ENCODE measurements at places on chromosomes 16 and 17. TPM values are rescaled to one million over a fixed set of nuclear protein-coding genes. Genes with fewer than 3 reads are reported as not detected.
A peak's percentile ranks its signal among the peaks of the same experiment; 100 is the strongest.

Gene COL1A1
- total RNA-seq: 142 TPM

Gene ZNF594
- 12.3 TPM for total RNA-seq

Gene KRT34
- total RNA-seq: not detected

Gene SLC6A2
- 0.09 TPM for total RNA-seq

Gene RPL26
- 1,267 TPM for total RNA-seq

Gene ESRP2
- total RNA-seq: 32.9 TPM

Gene ZNF469
- 1.6 TPM for total RNA-seq

Gene SLC16A13
- 6.5 TPM for total RNA-seq

Gene GALR2
- total RNA-seq: not detected

Gene TAT
- total RNA-seq: not detected

Gene VAT1L
- total RNA-seq: 0.85 TPM

Gene NRN1L
- 1.1 TPM for total RNA-seq

Gene TBC1D3C
- not detected for total RNA-seq

Gene GDE1
- 48.2 TPM for total RNA-seq

Gene C1QL1
- total RNA-seq: 0.76 TPM

Gene GPR179
- not detected for total RNA-seq

GRCh38 chr17:69869667-69870066 lies 205.4 kb upstream of the KCNJ16 start:
- H3K36me3 ChIP-seq: no peaks in the 10 kb centered on the region
- H3K4me3 ChIP-seq: no peak overlapping the region
- DNase-seq: no peak

DNA sequence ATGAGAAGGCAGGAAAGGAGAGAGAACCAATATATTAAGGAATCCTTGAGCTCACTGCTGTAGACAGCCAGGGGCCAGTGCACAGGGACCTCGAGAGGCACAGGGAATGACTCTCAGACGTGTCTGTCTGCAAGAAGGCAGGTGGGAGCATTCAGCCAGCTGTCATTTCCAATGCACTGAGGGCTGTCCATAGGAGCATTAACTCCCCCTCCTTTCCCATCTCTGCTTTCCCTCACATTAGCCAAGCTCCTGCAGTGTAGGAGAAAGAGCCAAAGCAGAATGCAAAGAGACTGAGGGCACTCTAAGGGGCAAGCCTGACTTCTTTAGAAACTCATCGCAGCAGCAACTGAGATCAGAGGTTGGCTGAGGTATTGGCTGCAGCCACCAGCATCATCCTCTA lies 218.3 kb downstream of the CDH13 start:
- peak; percentile 81 for DNase-seq
- H3K4me3 ChIP-seq: no peak overlapping the region

DNA sequence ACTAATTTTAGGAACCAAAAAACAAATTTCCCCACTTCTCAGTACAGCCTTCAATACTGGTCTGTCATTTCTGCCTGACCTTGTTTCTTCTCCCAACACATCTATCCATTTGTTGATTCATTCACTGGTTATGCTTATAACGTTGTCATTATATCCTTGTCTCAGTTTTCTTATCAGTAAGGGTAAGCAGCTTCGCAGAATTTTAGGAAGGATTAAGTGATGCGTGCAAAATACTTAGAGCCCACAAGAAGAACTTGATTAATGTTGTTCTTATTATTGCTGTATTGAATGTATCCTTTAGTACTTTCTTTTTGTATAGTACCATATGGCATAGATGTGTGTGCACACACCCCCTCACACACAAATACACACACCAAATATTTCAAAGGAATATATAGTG lies 403.5 kb upstream of the HSBP1 start:
- no peaks in the 10 kb centered on the region for H3K27me3 ChIP-seq
- no peaks in the 10 kb centered on the region for H3K36me3 ChIP-seq
- no peak for DNase-seq
- no peaks in the 10 kb centered on the region for H3K4me1 ChIP-seq

DNA sequence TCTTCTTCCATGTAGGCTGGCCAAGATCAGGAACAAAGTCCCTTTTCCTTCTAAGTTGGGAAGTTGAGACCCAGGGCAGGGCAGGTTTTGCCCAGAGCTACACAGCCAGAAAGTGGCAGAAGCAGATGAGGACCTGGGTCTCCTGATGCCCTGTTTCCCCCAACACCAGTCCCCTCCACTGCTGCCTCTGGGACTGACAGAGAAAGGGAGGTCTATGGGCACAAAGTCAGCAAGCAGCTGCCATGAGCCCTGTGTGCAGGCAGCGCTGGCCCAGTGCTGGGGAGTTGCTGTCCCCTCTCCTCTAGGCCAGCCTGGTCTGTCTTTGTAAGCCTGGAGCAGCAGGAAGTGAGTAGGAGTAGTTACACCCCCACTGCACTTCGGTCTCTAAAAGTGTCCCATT lies 46.9 kb upstream of the NKD1 start:
- no peak for DNase-seq
- H3K4me3 ChIP-seq: no peak overlapping the region
- no peaks in the 10 kb centered on the region for H3K4me1 ChIP-seq
- no peaks in the 10 kb centered on the region for H3K27me3 ChIP-seq
- no peak overlapping the region for H3K27ac ChIP-seq
- H3K36me3 ChIP-seq: no peaks in the 10 kb centered on the region

DNA sequence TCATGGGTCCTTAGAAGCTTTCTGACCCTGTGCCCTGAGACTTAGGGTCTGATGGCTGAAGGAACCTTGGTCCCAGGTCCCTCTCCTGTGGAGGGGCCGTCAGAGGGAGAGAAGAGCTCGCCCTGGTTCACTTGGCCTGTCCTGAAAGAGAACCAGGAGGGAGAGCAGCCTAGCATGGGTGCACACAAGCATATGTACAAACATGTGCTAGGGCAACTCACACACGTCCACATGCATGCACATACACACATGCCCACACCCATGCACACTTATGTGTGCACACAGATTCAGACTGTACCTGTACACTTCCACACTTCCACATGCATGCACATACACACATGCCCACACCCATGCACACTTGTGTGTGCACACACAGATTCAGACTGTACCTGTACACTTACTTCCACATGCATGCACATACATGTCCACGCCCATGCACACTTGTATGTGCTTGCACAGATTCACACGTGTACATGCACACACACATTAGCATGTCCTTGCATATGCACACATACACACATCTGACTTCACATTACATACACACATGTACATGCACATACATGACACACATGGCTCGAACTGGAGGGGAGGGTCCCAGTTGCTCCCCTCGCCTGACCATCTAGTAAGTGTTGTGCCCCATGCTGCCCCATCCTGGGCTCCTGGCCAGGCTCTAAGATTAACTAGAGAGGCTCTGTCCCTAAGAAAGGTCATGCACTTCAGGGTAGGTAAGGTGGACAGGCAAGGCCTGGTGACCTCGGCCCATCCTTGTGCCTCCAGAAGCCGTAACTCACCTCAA lies 122.0 kb downstream of the METRNL start:
- peak overlapping the region; percentile 21 for H3K4me3 ChIP-seq
- no peaks in the 10 kb centered on the region for H3K36me3 ChIP-seq
- no peaks in the 10 kb centered on the region for H3K4me1 ChIP-seq
- no peaks in the 10 kb centered on the region for H3K27me3 ChIP-seq

- no peaks in the 10 kb centered on the region for H3K36me3 ChIP-seq
- H3K27ac ChIP-seq: no peak overlapping the region
- no peaks in the 10 kb centered on the region for H3K27me3 ChIP-seq
These were observed 20.2 kb upstream of the SLC38A10 start for GRCh38 chr17:81315129-81315884.

GRCh38 chr17:11353601-11354000 lies 112.6 kb downstream of the SHISA6 start:
- H3K4me3 ChIP-seq: no peak overlapping the region
- H3K36me3 ChIP-seq: no peaks in the 10 kb centered on the region
- no peak for DNase-seq
- no peaks in the 10 kb centered on the region for H3K4me1 ChIP-seq
- no peaks in the 10 kb centered on the region for H3K27me3 ChIP-seq

DNA sequence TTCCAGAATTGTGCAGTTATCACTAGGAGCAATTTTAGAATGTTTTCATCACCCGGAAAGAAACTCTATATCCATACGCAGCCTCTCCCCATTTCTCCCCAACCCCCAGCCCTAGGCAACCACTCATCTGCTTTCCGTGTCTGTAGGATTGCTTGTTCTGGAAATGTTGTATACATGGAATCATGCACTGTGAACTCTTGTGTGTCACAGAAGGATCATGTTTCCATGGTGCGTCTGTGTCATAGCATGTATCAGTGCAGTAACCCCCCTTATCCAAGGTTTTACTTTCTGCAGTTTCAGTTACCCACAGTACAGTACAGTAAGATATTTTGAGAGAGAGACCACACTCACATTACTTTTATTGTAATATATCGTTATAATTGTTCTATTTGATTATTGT lies 299.4 kb downstream of the CPPED1 start:
- no peak overlapping the region for H3K4me3 ChIP-seq
- no peaks in the 10 kb centered on the region for H3K27me3 ChIP-seq
- no peak for DNase-seq

DNA sequence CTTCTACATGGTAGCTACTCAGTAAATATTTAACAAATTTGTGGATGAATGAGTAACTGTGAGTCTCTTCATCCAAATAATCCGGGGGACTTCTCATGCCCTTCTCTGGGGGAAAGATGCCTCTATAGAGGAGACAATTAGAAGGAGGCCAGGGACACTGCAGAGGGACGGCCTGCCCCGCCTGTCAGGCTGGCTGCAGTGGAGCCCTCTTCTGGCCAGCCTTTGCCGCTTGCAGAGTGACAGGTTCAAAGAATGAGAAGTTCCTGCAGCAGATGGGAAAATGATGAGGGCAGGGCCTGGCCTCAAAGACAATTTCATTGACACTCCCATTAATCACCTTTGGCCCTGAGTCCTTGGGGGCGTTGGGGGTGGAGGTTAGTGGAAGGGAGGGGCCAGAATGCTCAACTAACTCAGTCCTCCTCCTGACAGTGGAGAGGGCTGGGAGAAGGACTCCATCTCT lies 339.0 kb downstream of the MAF start:
- no peak overlapping the region for H3K4me3 ChIP-seq
- no peak for DNase-seq
- H3K27me3 ChIP-seq: no peaks in the 10 kb centered on the region
- no peak overlapping the region for H3K27ac ChIP-seq
- H3K4me1 ChIP-seq: no peaks in the 10 kb centered on the region

GRCh38 chr17:4098521-4099209 lies 44.2 kb downstream of the ZZEF1 start:
- no peaks in the 10 kb centered on the region for H3K27me3 ChIP-seq
- H3K4me1 ChIP-seq: no peaks in the 10 kb centered on the region
- no peak for DNase-seq
- H3K4me3 ChIP-seq: no peak overlapping the region
- H3K27ac ChIP-seq: no peak overlapping the region
- H3K36me3 ChIP-seq: peaks cover 27% of the 10 kb centered on the region

All from kidney (tissue), 22 donors.